ENCODE measurements at places on chromosomes 12 and 14.

GRCh38 chr14:103684471-103684870, 30.8 kb downstream of the XRCC3 start:
- no peak for DNase-seq

DNA sequence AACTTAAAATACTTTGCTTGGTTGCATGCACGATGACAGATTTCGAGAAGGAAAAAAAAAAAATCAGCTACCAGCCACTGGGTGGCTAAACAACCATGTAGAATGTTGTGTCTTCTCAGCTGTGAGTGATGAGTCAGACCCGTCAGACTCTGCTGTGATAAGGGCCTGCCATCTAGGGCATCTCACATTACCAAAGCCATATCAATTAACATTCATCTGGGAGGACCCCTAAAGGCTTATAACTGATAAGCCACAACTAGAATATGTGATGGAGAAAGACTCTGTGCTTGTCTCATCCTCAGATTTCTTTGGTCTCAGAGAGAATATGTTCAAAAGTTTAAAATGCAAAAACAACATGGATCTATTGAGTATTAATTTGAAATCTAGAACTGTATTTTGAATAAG, 111.5 kb downstream of the PAX9 start:
- DNase-seq, result no peak

- no peak for DNase-seq
Observed at GRCh38 chr12:8951744-8952143, 2.3 kb upstream of the M6PR start.

- no peak for DNase-seq
Observed at GRCh38 chr12:96482086-96482485, 7.3 kb upstream of the CFAP54 start.

DNA sequence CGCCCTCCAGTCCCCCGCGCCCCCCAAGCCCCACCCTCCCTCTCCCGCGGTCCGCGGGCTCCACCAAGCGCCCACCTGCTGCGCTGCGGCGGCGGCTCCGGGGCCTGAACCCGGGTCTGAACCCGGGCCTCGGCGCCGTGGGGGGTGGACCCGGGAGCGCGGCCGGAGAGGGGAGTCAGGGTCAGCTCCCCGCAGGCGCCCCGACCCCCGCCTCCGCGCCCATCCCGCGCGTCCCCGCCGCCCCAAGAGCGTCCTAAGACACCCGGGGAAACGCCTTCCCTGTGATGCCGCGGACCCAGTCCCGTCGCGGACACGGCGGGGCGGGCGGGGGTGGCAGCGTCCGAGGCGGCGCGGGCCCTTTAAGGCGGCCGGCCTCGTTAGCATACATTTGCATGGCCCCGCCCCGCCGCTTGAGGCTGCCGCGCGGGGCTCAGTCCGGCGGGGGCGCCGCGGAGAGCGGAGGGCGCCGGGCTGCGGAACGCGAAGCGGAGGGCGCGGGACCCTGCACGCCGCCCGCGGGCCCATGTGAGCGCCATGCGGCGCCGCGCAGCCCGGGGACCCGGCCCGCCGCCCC, at the start of gene MMP17:
Gene MMP17 (plus strand): TSS at position 433 of the 574 bp plus-strand sequence. CDS start 102 bp downstream, at position 535.
- no peak for DNase-seq

DNA sequence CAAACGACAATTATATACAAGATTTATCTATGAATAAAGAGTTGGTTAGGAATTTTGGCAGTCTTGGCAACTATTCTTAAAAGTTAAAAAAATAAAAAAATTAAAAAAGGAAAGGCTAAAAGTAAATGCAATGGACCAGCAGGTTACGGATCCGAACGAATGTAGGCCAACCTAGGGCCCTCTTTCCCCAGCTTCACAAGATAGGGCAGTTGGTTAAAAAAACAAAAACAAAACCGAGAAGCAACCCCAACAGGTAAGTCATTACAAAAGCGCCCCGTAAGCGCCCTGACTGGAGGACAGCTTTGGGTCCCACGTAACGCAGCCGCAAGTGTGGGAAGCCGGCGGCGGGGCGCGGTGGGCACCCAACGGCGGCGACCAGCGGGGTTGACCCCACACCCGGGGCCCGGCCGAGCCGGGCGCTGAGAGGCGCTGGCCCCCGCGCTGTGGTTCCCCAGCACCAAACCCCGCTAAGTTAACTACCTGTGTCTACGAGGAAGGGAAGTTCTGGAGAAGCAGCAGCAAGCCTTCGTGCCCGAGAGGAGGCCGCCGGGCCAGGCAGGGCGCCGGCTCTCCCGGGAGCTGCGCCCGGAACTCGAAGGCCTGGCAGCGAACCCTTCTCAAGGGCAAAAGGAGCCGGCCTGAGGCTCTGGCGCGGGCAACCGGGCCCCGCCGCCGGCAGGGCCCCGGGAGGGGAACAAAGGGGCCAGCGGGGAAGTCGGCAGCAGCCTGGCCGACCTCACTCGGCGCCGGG, 882 bp downstream of the HECTD1 start:
- DNase-seq, result no peak

DNA sequence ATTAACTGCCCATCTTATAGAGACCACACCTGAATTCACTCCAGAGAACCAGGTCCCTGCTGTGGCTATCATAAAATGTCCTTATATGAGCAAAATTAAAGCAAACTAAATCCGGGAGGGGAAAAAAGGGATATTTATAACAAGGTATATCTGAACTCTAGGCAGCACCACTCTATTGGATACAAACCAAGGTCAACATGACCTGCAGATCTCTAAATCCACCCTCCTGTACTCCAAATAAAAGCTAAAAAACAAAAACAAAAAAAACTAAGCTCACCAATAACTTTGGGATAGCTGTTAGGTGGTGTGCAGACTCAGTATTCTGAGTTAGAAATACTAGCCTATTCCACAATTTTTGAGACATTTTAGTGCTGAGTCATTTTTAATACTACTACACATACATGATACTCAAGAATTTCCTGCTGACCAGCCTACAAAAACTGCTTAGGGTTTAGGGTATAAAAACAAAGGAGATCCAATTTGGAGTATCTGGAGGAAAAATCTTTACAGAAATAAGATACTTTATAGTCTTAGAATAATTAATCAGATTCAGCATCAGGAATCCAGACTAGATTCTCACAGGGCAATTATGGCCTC, 46.6 kb upstream of the LTBP2 start:
- no peak for DNase-seq

GRCh38 chr12:40444174-40444573, 219.4 kb downstream of the LRRK2 start:
- no peak for DNase-seq

DNA sequence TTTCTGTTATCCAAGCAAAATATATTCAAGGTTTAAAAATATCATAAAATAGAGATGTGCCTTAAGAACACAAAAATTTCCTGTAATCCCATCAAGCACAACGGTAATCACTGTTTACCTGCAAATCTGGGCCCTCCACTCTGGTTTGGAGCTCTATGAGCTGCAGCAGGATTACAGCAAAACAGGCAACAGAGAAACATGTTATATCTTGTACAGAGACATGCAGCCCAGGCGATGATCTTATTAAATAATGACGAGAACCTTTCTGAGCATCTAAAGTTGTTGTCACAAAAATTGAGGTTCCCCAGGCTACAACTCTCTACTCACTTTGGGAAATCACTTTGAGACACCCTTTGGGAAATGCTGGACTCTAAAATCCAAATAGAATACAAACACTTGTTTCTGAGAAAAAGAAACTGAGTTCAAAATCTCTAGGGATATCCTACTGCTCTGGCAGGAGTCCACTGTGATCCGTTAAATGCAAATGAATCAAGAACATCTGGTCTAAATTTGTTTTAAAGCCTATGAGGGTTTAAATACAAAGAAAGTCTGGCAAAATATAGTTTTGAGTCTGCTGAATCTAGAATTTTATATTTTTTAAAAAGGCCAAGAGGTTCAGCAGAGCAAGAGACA, 36.3 kb downstream of the STON2 start:
- no peak for DNase-seq

GRCh38 chr12:124153392-124153791, 141.5 kb upstream of the RFLNA start:
- DNase-seq, result no peak

All from LNCaP clone FGC (cell line).